DMS79 treated with DMSO at 0.1 percent for 48 hours (cell line): ENCODE measurements at places on chromosomes 1 and 21.

- DNase-seq, result no peak
Measured at GRCh38 chr1:53345996-53346813, 18.3 kb upstream of the LRP8 start.

GRCh38 chr1:19884312-19884711, 2.1 kb downstream of the OTUD3 start:
- no peak for DNase-seq

GRCh38 chr1:237258871-237259270, 216.9 kb downstream of the RYR2 start:
- DNase-seq, result no peak

DNA sequence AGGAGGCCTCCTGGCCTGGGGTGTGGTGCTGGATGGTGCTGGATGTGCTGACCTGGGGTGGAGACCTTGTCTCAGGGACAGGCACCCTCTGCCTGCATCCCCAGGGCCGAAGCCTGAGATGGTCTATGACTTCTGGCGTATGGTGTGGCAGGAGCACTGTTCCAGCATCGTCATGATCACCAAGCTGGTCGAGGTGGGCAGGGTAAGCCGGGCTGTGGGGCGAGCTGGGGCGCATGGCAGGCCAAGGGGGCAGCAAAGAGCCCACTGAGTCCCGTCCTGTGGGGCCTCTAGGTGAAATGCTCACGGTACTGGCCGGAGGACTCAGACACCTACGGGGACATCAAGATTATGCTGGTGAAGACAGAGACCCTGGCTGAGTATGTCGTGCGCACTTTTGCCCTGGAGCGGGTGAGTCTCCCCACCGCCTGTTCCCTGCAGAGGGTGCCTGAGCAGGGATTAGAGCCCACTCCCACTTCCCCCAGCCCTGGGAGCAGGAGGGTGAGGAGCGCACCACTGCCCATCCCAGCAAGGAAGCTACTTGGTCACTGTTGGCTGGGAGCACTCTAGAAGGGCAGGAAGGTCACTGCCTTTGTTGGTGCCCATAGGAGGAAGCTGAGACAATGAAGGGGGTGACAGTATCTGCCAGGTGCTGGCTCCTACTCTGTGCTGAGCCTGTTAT, 75.2 kb downstream of the PTPRU start:
- DNase-seq, result no peak

- DNase-seq, result no peak
Measured at GRCh38 chr21:29078869-29079767, 5.7 kb upstream of the CCT8 start.

DNA sequence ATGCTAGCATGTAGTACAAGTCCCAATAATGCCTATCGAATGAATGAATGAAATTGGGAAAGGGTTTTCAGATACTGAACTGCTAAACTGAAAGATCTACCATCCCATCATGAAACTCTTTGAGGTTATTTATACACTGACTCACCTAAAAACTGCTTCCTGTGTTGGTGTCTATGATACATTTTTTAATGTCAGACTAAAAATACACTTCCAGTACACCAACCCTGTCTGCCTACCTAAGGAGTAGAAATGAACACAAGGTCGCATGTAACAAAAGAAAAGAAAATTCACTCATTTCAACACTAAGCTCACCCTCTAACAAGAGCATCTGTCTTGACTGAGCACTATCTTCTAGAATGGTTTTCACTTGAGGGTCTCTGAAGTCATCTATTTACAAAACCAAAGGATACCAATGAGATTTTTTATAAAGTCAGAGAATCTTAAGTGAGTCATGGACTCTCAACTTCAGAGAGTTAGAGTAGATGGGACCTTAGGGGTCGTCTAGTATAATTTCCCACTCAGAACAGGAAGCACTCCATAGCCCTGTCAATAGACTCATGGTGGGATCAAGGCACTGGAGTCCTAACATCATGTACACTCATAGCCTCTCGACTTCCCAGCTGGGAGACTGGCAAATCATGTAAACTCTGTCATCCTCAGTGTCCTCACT, 53.4 kb downstream of the WLS start:
- no peak for DNase-seq

- DNase-seq, result no peak
Measured at GRCh38 chr1:247301176-247301540, 30.5 kb downstream of the ZNF496 start.

DNA sequence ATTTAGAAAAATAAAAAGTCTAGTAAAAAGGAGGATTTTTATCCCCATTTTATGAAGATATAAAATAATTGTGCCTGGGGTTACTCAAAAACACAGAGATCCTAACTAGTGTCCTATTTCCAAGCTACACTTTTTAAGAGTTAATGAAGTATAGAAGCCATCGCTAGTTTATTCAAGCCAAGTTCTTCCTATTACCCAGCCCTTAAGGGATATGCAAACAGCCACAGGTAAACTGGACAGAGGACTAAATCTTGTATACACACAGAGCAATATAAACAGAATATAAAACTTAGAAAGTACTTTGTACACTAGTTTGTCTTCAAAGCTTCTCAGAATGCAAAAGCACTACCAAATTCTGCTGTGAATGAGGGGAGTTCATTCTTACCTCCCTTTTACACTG, 111.1 kb downstream of the RERE start:
- DNase-seq, result peak; percentile 33

GRCh38 chr1:94743862-94744261, 76.3 kb upstream of the SLC44A3 start:
- DNase-seq, result no peak

DNA sequence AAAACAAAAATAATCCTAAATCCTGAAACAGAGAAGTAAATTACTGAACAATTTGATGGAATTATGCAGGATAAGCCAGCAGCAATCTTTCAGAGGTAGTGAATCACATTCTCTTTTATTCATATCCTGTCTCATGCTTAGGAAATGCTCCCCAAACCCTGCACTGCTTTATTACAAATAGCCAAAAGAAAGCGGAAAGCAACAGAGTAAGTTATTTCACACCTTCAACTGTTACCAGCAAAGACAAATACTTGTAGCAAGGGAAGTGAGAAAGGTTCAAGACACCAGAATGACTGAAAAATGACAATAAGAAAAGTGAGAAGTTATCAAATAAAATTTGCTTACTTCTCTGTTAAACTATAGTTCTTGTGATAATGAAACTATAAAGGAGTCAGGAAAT, 6.2 kb downstream of the ZRANB2 start:
- DNase-seq, result no peak

DNA sequence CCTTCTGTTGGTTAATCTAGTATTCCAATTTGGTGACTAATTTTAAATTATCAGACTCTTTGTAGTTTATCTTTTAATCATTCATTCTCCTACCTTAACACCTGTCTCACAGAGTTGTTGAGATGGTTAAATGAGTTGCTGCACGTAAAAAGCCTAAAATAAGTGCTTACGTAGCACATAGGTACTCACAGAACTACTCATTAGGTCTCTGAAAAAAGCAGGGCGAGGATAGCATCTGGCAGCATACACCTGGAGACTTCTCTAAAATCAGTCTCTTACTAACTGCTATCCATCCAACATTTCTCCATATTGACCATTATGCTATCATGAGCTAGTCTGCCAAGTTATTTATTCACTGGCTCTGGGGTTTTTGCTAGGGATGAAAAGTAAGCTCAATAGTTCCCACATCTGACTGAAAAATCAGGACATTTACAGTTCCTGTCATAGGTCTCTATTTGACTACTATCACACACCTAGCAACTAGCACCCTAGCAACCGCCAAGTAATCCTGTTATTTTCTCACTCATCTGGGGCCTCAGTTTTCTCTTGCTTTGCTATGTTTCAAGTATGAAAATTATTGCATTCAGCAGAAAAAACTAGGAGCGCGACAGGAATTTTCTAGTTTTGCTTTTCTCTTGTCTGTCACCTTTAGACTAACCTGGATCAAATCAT, 11.2 kb downstream of the CSDE1 start:
- no peak for DNase-seq

GRCh38 chr21:27802816-27803475, 836.1 kb upstream of the ADAMTS5 start:
- no peak for DNase-seq

- no peak for DNase-seq
Measured at GRCh38 chr1:180937012-180937372, 24.3 kb downstream of the KIAA1614 start.

DNA sequence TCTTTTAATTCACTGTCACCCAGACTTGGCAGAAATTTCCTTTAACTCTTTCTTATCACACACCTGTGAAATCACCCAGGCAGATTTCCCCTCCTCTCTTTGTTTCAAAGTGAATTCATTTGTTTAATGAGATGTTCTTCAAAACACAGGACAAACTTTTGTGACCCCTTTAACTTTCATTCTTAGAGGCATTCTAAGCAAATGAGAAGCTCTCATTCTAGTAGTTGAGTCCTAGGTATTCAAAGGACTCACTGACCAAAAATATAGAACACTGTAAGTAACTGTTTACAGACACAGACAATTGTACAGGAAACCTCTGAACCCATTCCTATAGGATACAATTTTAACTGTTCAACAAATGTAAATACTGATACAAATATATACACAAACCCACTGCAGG, 16.9 kb downstream of the LRRC8C start:
- DNase-seq, result no peak

DNA sequence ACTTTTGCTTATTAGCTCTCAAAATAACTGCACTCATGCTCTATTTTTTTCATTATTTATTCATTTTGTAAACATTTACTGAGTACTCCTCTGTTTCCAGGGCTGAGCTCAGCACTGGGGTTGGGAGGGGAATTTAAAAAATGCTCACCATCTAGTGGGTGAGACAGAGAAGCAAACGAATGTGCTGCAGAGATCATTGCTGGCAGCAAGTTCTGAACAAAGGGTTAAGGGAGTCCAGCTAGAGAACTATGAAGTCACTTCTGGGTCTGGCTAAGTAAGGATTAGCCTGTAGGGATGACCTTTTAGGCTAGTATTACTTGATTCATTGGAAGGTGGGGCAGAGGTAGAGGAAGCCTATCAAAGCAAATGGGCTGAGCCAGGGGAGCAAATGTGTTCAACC, 99.1 kb upstream of the ZNF644 start:
- no peak for DNase-seq

DNA sequence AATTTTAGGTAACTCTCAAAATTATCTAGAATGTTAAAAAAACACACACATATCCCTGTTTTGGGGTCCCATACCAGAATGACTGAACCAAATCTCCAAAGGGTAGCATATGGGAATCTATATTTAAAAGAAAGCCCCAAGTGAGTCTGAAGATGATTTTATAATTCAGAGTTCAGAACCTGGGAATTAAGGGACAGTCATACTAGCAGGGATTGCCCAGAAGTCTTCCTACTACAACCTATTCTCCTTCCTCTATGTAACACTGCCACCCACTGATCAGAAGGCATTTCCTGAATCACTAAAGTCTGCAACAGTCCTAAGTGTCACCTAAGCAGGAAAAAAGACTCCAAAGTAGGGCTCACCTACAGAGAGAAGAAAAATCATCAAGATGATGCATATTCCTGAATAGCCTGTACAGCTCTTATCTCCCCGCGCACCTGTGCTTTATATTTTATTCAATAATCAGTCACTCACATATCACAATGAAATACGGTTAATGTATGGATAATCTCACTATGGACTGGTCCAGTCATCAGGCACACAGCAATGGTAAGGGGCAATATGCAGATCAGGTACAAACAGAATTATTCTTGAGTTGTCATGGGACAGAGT, 4.9 kb downstream of the RGS1 start:
- no peak for DNase-seq

DNA sequence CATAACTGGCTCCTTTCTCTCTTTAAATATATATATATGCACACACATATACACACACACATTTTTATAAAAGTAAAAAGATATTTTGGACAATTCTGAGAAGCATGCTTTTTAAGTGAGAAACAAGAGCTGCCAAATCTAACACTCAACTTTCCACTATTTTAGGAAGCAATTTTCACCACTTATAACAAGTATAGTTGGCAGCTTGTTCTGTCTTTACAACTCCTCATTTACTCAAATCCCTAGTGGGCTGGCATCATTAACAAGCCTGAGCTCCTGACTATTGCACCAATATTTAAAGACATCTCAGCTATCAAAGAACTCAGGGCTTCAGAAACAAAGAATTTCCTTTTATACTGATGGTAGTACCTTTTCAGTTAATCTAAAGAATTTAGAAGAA, 76.6 kb downstream of the RAB3GAP2 start:
- no peak for DNase-seq

DNA sequence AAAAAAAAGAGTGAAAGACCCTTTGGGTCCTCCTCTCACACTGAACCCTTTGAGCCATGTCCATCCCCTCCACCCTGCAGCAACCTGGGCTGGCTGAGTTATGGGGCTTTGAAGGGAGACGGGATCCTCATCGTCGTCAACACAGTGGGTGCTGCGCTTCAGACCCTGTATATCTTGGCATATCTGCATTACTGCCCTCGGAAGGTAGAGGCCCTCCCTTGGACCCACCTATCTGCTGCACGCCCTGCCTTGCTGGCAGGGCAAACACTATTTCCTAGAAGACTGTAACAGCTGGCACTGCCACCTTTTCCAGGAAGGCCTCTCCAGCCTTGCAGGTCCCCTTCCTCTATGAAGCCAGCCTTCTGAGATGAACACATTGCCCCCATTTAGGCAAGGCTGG, 1.1 kb downstream of the SLC50A1 start:
- DNase-seq, result peak; percentile 12

GRCh38 chr1:15684042-15684461, at the start of gene PLEKHM2:
Gene PLEKHM2 (plus strand): TSS chr1:15684320. CDS start chr1:15684559, 239 bp downstream.
- peak; percentile 10 for DNase-seq

DNA sequence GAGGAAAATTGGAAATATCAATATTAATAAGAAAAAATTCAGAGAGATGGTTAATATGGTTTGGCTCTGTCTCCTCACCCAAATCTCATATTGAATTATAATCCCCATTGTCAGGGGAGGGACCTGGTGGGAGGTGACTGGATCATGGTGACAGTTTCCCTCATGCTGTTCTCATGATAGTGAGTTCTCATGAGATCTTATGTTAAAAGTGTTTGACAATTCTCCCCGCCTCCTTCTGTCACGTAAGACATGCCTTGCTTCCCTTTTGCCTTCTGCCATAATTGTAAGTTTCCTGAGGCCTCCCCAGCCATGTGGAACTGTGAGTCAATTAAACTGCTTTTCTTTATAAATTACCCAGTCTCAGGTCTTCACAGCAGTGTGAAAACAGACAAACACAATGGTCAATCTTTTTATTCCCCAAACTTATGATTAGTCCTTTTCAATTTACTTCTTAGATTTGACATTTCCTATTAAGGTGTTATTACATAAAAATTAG, 11.0 kb downstream of the EGLN1 start:
- DNase-seq, result no peak

DNA sequence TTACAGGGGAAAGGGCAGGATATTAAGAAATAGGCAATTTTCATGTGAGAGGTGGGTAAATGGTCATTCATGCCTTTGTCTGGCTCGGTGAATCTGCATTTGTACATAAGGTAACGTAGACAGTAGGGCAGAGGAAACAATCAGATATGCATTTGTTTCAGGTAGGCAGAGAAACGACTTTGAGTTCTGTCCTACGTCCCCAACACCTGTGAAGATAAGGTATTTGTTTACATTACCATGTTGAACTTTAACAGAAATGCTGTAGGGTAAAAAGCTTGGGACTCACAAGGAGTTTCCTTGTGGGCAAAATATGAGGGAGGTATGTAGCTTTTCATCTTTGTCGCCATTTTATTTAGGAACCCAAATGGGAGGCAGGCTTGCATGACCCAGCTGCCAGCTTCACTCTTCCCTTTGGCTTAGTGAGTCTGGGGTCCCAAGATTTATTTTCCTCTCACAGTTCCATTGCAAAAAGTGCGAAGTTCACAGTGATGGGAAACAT, 31.4 kb downstream of the B3GALT5 start:
- no peak for DNase-seq
